ENCODE measurements at places on chromosomes 12 and 14.

GRCh38 chr12:54126696-54127537 lies 61.9 kb downstream of the SMUG1 start:
- peak; percentile 88 for DNase-seq

GRCh38 chr14:95577067-95577800 lies 42.4 kb downstream of the GLRX5 start:
- DNase-seq, result no peak

DNA sequence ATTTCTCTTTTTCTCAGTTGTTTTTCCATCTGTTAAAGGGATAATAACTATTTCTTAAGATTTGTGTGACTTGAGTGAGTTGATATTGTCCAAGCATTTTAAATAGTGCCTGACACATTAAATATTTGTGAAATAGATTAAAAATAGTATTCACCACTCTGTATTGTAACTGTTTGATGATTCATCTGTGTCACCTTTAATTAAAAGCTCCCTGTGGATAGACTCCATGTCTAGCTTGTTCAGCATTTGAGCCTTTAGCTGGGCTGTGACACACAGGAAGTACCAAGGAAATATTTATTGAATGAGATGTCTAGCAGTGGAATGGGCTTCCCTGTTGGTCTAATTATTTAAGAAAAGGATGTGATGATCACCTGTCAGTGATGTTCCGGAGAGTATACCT lies 1.8 kb upstream of the GLIPR1L2 start:
- DNase-seq, result no peak

DNA sequence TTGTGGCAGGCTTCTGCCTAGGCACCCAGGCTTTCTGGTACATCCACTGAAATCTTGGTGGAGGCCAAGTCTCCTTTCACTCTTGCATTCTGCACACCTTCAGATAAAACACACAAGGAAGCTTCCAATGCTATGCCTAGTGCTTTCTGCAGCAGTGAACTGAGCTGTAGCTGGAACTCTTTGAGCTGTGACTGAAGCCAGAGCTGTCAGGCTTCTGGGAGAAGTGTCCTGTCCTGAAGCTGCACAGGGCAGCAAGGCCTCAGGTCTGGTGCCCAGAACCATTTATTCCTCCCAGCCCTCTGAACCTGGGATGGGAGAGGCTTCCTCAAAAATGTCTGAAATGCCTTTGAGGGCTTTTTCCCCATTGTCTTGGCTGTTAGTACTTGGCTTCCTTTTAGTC lies 941.7 kb downstream of the LRFN5 start:
- no peak for DNase-seq

DNA sequence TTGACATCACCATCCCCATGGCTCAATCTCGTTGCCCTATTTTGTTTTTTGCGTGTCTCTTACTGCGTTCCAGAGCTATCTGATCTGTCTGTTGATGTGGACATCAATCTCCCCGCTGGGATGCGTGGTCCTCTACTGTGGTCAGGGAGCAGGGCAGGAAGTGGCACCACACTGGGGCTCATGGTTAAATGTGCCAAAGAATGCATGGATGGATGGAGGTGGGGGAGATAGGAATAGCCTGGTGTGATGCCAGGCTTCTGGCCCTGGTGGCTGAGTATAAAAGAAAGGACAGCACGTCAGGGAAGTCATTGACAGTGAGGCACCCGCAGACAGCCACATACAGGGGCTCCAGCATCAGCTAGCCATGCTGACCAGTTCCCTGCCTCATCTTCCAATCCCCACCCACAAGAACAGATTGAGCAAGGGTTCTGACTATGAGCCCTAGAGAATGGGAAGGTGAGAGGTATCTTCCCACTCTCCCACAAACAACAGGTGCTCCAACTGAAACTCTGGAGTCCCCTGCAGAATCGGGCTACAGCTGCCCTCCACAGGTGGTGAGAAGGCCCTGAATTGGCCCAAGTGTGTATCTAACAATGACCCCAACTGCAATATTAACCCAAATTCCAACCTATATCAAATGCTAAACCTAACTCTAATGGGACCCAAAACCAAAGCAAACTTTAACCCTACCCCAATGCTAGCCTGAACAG lies 2.7 kb upstream of the BEGAIN start:
- DNase-seq, result no peak

DNA sequence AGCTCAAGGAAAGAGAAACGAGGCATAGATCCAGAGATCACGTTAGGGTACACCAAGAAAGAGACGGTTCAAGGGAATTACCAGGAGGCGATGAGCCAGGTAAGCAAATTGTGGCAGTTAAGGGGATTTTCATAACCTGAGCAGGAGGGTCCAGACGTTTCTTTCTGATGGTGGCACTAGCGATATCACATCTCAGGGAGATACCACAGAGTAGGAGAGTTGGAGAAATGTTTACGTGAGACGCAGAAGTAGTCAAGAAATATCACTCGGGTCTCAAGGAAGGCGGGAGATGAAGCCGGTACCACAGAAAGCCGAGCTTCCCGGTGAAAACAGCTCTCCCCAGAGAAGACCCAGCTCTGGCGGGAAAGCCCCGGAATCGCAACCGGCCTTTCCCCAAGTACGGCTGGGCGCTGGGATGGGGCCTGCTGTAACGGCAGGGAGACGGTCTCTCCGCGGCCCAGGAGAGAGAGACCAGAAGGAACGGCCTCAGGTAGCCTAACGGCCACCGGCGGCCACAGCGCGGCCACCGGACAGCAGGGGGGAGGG lies 485 bp downstream of the SENP1 start:
- no peak for DNase-seq

GRCh38 chr12:133120385-133121191 lies 9.5 kb downstream of the ZNF891 start:
- DNase-seq, result no peak

Measured in urothelium cell line (cell line).